Substantia nigra (tissue), 51 donors: ENCODE measurements at places on chromosomes 2 and 18.

- no peak for DNase-seq
Observed at GRCh38 chr2:231673348-231673770, 35.0 kb upstream of the PTMA start.

- no peak for DNase-seq
Observed at GRCh38 chr2:63424329-63425078, 163.8 kb downstream of the WDPCP start.

DNA sequence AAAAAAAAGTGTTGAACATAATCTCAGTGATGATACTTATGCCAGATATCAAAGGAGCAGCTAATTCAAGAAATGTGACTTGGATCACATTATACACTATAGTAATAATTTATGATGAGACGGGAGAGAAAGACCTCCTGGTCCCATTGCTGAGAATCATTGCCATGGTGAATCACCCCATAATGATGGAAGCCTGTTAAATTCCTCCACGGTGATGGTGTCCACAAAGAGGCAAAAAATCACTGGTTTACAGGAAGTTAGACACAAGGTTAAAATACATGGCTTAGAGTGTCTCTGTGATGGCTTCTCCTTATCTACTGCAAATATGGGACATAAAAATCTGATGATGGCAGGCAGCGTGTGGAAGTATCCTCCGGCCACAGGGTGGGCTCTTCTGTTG lies 210.0 kb downstream of the CDH2 start:
- DNase-seq, result no peak

DNA sequence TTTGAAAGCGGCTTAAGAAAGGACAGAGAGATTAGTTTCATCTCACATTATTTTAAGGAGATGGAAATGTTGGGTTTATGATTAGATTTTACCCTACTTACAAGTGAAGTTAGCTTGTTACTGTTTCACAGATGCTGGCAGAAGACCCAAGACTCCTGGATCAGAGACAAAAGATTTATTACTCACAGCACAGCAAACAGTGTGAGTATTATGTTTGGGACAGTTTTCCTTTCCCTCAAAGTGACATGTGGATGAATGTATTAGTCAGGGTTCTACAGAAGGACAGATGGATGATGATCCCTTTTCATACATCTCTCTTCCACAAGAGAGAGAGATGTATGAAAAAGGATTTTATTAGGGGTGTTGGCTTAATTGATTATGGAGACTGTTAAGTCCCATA lies 281.8 kb upstream of the CDH2 start:
- no peak for DNase-seq

GRCh38 chr2:234518986-234519642 lies 22.2 kb upstream of the ARL4C start:
- DNase-seq, result no peak

DNA sequence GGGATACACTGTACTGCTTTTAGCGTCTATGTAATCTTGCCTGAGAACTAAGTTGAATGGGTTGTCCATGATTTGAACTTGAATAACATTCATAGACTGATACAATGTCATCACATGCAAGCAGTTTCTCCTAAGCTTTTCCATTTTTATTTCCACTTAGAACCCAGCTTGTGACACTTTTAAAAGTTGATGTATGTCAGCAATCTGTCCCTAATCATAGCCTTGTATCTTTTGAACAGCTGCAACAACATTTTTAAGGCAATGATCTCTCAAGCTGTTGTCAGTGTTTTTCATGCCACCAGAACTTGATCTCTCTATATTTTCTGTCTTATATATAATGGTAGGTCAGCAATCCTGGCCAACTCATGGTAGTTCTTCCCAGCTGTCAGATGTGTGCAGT lies 185.0 kb downstream of the DOK6 start:
- no peak for DNase-seq

GRCh38 chr2:35931626-35932025 lies 424.0 kb upstream of the CRIM1 start:
- DNase-seq, result no peak

DNA sequence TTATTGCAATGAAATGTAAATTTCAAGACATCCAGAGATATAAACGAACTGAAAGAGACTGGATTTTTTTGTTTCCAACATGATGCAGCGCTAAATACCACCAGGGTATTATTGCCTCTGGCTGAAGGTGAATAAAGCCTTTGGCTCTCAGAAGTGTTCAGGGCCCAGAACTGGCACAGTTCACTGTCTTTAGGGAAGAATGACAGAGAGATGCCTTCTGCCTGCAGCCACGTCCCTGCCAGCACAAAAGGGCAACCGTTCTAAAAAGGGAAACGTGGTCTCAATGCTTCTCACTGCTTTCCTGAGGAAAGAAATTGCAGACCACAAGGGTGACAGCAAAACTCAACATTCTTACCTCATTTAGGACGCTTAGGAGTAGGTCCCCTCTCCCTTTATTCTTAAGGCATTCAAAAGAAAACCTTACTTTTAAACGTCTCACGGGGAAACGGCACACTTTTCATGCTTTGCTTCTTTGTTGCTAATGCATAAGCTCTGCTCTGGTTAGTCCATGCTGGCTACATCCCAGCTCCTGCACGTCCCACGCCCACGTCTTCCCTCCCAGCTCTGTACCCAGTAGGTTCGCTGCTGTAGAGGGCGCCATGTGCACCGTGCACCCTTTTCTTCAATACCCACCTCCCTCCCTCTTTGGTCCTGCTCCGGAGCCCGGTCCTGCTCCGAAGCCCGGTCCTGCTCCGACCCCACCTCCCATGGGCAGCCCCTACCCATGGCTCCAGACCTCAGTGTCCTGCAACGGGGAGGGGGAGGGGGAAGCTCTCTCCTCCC lies 171.0 kb downstream of the HRH4 start:
- DNase-seq, result peak; percentile 2

DNA sequence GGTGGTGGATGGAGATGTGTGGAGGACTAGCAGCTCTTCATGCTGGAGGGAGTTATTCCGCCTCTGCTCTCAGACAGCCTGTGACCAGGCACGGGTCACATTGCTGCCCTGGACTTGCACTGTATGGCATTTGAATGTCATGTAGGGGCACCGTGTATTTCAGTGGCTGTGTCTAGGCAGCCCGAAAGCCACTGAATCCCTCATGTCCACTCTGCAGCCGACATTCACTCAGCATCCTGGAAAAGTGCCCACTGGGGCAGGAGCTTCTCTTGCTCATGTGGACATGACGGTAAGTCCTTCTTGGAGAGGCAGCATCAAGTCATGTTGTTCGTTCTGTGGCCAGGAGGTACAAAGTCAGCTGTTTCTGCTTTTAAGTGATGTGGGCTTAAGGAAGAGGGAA lies 127.9 kb downstream of the SH3RF3 start:
- DNase-seq, result no peak

GRCh38 chr2:3611589-3611988 lies 16.7 kb downstream of the COLEC11 start:
- no peak for DNase-seq

DNA sequence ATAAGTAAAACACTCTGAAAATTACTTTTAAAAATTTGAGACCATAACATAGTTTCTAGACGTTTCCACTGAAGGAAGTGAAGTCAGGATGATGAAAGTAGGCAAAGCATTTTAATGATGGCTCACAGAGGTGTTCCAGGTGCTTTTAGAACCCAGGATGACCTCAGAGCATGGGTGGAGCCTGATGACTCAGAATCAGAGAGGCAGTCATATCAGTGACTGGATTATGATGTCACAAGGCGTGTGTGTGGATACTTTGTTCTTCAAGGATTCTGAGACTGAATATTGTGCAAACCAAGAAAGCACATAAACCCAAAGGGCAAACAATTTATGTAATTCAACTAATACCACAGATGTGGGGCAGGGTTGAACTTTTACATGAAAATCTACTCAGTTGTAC lies 208.0 kb upstream of the FBXO11 start:
- no peak for DNase-seq

- DNase-seq, result no peak
Observed at GRCh38 chr2:55901941-55902340, 21.6 kb downstream of the EFEMP1 start.

DNA sequence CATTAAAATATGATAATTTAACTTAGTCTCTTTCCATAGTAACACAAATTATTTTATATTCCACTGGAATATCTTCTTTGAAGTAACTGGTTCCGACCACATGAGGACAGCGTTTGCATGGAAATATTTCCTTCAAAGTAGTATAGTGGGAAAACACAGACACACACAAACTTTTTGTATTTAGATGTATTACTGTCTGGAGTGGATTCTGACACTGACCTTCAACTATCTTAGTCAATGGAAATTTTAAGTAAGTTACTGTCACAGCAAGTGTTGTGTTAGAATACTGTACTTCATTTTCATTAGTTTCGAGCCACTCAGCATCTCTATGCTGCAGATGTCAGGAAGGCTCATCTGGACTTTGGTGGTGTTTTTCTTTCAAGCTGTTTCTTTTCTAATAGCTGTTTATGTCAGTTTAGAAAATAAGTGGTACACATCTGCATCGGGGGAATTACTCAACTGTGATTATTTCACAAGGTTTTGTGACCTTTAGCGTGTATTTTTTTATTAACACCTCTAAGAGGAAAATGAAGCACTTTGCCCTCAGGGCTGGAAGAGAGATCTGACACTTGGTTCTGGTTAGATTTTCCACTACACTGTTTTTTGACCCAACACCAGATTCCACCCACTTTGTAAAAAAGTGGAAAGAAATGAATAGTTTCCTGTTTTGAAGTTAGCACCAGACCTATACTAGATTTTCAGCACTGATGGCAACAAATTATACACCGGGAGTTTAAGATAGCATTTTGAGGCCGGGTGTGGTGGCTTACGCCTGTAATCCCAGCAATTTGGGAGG lies 18.9 kb upstream of the THOC1 start:
- no peak for DNase-seq

DNA sequence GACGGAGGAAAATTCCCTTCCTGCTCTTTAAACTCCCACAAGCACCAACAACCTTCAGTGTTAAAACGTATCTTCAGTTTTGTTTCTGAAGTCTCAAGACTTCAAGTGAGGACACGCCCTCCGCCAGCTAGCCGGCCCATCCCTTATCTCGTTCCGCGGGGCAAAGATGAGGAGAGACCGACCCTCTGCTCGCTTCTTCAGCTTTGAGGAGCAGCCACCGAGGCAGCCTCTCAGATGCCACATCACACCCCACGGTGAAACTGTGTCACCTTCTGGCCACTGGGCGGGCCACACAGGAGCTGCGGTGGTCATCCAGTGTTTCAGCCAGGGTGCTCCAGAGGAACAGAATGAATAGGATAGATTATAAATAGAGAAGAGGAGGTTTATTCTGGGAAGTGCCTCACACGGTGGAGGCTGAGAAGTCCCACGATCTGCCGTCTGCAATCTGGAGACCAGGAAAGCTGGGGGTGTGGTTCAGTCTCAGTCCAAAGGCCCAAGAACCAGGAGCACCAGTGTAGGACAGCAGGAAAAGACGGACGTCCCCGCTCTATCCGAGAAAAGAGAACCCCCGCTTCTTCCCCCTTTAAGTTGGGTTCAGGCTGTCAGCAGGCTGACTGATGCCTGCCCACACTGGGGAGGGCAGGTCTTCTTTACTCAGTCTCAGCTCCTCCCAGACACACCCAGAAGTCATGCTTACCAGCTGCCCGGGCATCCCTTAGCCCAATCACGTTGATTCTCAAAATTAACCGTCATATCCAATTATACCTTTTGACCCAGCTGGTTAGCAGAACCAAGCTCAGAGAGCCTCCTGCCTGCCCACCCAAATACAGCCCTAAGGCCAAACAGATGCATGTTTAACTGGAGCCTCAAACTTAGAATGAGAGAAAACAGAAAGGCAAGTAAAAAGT lies 399.7 kb upstream of the ID2 start:
- no peak for DNase-seq

DNA sequence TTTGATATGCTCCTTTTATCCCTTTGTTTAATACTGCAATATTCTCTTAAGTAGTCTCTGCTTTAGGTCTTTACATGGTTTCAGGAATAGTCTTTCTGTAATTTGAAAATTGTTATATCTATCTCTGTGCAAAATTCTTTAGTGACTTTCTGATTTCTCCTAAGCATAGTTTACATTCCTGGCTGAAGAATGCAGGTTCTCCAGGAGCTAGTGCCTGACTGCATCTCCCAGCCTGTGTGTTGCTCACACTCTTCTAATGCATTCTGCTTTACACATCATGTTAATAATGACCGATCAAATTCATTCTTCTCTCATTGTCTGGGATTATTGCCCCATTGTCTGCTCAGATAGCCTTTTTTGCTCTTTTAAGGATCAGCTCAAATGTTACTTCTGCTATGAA lies 1349.2 kb downstream of the DSC3 start:
- no peak for DNase-seq

GRCh38 chr2:105409717-105410116 lies 10.9 kb upstream of the FHL2 start:
- no peak for DNase-seq

DNA sequence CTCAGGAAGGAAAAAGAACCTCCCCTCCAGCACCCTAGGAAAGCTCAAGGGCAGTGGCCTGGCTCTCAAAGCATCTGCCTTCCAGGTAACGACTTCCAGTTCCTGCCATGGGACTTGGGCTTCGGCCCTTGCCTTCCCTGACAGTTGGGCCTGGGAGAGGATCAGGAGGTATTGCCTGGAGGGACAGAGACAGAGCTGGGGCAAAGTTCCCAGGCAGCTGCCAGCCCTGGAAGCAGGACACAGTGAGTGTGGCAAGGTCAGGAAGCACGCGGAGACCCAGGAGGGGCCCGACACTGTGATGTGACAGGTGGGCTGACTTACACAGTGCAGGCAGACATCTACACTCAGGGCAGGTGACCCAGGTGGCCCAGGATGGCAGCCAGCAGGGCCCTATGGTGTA lies 87.5 kb upstream of the BOD1L2 start:
- DNase-seq, result no peak

GRCh38 chr18:3620146-3621119 lies 170.5 kb downstream of the TGIF1 start:
- no peak for DNase-seq

GRCh38 chr2:62727876-62728566 lies 22.5 kb downstream of the EHBP1 start:
- no peak for DNase-seq

- peak; percentile 7 for DNase-seq
Observed at GRCh38 chr2:32711219-32711618, 83.4 kb downstream of the TTC27 start.

DNA sequence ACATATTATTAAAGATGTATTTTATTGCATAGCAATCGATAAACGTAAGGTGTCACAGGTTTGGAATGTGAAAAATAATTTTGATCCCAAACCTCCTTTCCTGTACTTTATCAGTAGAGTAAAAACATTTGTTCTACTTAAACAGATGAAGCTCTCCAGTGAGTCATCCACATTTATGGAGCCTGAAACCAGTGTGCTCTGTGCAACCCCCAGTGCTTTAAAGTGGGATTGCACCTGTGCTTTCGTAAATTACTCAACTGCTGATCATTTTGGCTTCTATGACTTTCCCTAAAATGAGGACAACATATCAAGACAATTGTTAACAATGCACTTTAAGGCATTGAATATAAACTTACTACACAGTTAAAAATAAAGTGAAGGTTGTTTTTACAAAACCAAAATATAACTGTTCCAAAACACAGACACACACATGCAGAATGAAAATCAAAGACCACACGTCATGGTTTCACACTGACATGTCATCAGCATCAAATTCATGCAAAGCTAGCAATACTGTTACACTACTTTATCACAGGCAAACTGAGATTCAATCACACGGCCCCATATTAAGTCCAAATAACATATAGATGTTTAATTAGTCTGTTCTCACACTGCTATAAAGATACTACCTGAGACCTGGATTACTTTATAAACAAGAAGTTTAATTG lies 9.7 kb downstream of the TMEM18 start:
- DNase-seq, result no peak
